Fibroblast of mammary gland (primary cell): ENCODE measurements at places on chromosomes 1 and 21.
A peak's percentile ranks its signal among the peaks of the same experiment; 100 is the strongest.

DNA sequence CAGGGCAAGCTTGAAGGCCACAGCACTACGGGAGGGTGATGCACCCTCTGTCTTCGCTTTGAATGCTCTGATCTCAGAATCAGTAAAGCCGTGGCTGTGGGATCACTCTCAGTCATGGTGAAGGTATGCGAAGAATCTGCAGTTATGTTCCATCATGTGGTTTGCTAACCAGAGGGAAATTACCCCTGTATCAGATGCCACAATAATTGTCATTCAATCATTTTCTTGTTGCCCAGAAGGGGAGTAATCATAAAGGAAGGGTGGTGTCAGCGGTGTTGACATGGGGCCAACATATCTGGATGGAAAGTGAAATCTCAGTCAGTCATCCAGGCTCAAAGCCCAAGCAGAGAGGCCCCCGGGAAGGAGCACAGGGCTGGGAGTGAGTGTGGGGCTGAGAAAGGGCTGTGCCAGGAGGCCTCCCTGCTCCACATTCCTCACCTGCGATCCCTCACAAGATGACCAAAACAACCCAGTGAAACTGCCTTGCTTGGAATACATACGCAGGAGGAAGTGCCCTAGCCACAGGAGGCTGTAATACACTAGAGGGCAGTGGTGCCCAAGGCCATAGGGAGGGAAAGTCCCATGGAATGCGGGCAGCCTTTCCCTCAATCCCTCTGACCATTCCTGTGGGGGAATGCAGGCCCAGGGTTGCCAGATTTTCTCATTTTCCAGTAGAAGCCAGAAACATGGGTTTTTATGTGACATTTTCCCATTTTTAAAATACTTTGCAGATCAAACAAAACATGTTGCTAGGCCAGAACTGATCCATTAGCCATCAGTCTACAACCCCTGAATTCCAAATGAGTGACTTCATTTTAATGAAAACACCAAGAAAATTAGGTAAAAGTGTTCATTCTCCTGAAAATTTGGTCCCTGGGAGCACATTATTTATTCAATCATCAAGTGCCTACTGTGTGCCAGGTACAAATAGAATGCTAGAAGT lies 95.7 kb upstream of the VANGL1 start:
- DNase-seq: peak; percentile 91

DNA sequence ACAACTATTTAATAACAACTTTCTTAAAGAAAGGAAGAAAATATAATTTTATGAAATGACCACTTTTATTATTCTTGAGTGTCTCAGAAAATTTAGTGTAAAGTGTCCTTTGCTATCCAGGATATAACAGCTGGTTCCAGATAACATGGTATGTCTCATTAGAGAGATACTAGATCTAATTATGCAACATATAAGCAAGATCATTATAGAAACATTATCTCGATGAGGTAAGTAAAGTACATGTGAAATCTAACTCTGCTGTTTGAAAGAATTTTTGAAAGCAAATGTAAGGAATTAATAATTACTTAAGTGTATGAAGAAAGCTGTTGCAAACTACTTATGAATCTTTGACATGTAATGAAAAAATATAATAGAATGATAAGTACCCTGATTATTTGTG lies 887.4 kb upstream of the CXADR start:
- DNase-seq: no peak

DNA sequence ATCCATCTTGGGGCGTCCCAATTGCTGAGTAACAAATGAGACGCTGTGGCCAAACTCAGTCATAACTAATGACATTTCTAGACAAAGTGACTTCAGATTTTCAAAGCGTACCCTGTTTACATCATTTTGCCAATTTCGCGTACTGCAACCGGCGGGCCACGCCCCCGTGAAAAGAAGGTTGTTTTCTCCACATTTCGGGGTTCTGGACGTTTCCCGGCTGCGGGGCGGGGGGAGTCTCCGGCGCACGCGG lies 282 bp upstream of the SOD1 start:
- DNase-seq: no peak

- no peak for DNase-seq
Measured at GRCh38 chr1:227731696-227732585, 3.2 kb downstream of the JMJD4 start.

DNA sequence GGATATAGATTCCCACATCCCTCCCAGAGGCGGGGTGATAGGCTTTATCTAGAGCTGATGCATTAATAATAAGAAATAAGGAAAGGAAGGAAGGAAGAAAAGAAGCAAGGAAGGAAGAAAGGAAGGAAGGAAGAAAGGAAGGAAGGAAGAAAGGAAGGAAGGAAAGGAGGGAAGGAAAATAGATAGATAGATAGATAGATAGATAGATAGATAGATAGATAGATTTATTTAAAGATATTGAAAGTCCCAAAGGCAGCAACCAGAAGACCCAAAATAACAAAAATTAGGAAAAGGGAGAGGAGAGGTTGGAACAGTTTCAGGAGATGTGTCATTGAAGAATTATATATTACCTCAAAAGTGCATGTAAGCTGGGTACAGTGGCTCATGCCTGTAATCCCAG lies 12.2 kb upstream of the SLC26A9 start:
- DNase-seq: no peak

DNA sequence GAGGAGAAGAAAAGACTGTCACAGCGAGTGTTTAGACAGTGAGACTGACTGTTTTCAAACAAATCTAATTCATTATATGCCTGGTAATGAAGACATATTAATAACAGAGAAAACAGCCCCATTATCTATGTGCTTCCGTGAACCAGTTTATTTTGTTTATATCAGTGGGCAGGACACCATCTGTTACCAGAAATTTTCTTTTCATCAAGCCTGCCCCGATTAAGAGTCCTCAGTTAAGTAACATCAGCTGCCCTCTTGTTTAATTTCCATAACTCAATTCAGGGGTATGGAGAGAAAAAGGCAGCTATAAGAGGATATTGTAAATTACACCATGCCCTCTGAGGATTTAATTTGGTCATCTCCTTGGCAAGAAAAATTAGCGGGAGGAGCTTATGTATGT lies 94.0 kb downstream of the TMEM200B start:
- DNase-seq: no peak

- DNase-seq: no peak
Measured at GRCh38 chr1:165875171-165875570, 47.8 kb downstream of the UCK2 start.

DNA sequence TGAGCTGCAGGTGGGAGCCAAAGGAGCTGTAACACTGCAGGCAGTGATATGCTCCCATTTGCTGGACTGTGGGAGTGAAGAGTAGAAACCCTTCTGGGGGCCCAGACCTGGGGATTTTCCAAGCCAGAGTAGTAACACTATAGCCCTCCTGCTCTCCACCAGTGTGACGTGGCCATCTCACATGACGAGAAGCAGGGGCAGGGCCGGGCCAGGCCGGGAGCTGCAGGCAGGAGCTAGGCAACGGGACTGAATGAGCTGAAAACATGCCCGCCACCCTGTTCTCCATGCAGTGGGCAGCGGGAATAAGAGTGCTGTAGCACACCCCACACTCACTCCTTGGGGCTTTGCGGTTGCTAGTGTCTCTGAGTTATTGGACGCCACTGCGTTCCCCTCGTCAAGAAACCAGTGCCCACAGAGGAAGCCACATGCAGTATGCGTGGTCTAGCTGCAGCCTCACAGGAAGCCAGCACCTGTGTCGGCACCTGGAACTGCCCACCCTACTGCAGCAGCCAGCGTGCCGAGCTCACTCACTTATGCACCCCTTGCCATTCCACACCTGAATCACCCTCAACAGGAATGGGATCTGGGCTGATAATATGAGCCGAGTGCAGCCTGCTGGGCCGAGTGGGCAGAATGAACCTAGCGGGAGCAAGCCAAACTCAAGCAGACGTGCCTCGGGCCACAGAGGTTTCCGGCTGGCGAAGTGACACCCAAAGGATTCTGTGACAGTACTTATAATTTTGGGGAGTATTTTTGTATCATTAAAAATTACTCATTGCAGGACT lies 1389.6 kb downstream of the KCNT2 start:
- DNase-seq: no peak

DNA sequence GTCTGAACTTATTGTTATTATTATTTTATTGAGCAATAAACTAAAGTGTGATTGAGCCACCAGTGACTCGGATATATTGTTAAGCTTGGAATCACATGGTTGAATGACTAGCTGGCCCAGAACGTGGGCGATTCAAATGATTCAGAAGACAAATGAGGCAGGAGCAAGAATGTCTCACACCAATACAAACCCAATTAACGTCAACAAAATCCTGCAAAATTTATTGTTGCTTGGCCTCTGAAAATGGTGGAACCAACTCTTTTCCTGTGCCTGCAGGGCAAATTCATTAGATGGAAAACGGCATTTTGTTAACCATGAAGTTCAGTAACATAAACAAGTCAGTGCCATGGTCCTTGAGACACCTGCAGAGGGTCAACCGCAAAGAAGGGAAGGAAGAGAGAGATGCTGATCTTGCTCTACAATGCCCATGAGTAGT lies 482.0 kb downstream of the SETD4 start:
- peak; percentile 99 for DNase-seq

DNA sequence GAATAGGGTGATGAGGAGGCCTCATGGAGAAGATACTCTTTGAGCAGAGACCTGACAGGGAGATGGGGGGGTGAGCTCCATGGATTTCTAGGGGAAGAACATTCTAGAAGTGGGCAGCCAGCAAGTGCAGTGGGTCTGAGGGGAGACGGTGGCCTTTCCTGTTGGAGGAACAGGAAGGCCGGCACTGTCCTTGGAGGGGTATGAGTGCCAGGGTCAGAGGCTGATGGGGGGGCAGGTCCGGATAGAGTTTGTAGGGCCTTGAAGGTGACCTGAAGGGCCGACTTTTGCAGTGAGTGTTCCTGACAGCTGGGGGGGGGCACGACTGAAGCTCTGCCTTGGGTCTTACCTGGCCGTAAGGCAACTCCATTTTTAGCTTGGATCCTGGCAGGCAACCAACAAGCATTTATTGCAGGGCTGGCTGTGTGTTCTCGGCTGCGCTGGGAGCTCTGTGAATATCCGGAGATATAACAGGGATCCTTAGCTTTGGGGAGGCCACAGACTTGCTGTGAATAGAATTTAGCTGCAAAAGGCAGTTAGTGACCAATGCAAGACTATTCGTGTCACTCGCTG lies 130.6 kb downstream of the MRPS6 start:
- no peak for DNase-seq

DNA sequence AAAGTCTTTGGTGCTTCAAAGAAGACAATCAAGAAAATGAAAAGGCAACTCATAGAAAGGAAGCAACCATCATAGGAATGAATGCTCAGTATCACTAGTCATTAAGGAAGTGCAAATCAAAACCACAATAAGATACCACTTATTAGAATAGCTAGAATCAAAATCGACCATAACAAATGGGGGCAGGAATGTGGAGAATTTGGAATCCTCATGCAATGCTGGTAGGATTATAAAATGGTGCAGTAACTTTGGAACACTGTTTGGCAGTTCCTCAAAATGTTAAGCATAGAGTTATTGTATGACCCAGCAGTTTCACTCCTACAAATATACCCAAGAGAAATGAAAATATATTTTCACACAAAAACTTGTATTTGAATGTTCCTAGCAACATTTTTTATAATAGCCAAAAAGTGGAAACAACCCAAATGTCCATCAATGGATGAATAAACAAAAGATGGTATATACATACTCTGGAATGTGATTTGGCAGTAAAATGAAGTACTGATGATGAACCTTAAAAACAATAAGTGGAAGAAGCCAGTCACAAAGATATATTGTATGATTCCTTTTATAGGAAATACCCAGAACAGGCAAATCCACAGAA lies 105.6 kb downstream of the MIS18A start:
- no peak for DNase-seq

DNA sequence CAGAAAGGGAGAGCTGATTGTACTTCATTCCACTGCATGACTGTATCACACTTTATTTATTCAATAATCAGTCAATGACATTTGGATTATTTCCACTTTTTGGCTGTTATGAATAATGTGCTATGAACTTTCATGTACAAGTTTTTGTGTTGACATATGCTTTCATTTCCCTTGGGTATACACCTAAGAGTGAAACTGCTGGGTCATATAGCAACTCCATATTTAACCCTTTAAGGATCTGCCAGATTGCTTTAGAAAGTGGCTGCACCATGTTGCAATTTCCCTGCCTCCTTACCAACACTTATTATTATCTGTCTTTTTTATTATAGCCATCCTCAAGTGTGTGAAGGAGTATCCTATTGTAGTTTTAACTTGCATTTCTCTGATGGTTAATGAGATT lies 108.8 kb upstream of the KCNK1 start:
- DNase-seq: no peak

DNA sequence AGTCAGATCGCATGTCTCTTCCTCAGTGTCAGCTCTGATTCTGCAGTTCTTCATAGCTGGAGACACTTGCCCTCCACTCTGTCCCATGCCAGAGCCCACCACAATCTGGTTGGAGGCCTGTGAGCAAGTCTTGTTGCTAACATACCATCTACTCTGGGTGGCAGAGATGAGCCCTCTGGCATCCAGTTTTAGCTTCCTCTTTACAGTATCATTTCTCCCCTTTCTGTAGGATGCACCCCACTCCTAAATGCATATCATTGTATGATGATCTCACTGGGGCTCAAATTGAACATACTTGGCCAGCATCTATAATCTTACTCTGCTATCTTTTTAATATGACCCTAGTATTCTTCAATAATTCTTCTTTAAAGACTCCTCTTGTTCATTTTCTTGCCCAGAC lies 16.9 kb downstream of the PCNX2 start:
- DNase-seq: no peak

- DNase-seq: peak; percentile 64
Measured at GRCh38 chr1:18883636-18884418, 18.5 kb downstream of the ALDH4A1 start.

DNA sequence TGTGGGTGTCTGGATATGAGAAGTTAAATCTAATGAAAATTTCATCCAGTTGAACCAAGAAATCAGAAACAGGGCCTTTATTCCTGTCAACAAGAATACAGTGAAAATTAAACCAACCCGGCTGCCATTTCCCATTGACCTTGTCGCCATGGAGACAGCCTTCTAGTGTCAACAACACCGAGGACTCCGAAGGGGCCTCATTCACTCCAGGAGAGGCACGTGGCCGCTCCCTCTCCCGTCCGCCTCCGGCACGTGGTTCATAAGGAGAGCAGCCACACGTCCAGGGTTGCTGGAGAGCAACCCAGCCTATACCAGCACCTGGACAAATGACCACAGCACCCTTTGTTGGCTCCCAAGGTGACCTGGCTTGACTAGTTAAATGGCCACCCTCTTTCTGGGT lies 120.3 kb upstream of the VAMP3 start:
- no peak for DNase-seq

- no peak for DNase-seq
Measured at GRCh38 chr1:206507284-206508129, at the start of gene RASSF5. RASSF5 (plus strand) TSS chr1:206507531; CDS start chr1:206507603, 72 bp downstream.
